ENCODE measurements at places on chromosomes 7 and 10.

DNA sequence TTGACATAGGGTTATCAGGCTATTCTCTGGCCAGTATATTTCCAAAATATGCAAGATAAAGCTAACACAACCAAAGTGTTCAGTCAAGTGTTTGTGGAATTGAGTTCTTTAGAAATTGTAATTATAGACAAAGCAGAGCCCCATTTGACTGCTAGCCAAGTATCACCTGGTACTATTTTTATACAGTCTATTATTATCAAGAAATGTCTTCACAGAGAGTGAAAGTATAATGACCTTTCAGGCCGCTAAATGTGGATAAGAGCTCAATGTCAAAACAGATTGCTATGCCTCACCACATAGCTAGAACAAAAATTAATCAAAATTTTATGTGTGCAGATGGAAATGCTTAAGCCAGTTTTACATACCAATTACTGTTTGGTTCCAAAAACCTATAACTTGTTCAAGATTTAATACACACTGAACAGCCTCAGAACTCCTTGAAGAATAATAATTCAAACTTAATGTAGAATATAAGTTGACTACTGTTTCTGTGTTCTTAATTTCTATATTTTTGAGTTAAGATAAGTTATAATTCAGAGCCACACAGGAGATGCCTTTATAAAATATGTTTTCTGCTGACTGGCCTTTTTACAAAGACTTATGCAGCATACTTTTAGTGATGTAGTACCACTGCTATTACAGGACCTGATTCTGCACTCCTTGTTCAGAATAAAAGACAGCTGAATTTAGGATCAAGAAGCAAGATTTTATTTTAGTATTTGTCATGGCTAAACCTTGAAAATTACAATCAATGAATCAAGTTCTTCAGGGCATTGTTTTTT lies 31.0 kb downstream of the PRPS1L1 start:
- DNase-seq: no peak

DNA sequence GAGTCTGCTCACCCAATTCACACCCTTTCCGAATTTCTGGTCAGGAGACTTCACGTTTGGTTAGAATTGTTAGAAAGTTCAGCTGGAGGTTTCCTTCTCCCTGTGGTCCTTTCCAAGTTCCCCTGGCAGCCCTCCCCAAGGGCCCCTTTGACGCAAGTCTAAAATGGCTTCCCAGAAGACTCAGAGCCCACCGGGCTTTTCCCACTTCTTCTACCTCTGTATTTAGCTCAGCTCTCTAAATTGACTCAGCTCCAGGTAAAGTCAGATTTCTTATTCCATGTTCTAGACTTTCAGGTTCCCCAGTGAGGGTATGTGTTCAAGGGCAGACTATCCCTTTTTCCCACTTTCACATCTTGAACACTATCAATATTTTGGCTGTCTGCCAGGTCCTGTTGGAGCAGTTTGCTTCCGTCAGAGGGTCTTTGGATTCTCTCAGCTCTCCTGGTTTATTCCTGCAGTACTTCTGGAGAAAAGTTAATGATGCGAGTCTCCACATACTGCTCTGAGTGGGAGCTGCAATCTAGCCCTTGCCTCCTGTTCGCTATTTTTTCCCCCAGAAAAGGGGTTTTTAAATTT lies 53.1 kb upstream of the ZNF273 start:
- DNase-seq: no peak

DNA sequence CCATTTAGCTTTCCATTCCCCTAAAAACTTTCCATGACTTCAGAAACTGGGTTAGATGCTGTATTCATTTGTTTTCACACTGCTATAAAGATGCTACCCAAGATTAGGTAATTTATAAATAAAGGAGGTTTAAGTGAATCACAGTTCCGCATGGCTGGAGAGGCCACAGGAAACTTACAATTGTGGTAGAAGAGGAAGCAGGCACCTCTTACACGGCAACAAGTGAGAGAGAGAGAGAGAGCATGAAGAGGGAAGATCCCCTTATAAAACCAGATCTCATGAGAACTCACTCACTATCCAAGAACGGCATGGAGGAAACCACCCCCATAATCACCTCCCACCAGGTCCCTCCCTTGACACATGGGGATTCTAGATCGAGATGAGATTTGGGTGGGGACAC lies 336.8 kb downstream of the TFEC start:
- no peak for DNase-seq

DNA sequence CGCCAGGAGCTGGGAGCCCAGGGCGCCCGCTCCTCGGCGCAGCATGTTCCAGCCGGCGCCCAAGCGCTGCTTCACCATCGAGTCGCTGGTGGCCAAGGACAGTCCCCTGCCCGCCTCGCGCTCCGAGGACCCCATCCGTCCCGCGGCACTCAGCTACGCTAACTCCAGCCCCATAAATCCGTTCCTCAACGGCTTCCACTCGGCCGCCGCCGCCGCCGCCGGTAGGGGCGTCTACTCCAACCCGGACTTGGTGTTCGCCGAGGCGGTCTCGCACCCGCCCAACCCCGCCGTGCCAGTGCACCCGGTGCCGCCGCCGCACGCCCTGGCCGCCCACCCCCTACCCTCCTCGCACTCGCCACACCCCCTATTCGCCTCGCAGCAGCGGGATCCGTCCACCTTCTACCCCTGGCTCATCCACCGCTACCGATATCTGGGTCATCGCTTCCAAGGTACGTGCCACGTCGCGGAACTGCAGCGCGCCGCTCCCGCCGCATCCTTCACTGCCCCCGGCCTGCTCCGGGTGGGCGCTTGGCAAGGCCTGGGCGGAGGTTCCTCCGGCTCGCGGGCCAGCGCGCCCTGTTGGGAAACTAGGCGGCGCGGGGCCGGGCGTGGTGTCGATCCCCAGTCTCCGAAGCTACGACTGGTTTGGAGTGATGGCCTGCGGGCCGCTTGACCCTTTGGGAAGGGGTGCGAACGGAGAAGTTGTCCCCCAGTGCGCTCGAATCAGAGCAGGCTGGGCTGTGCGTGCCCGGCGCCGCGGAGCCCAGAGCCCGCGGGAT lies 868 bp downstream of the EMX2 start:
- no peak for DNase-seq

- no peak for DNase-seq
Observed at GRCh38 chr7:498678-499641, 20.7 kb downstream of the PDGFA start.

GRCh38 chr10:24213266-24213665 lies 4.3 kb downstream of the KIAA1217 start:
- DNase-seq: no peak

- DNase-seq: no peak
Observed at GRCh38 chr7:17339139-17339538, 40.7 kb downstream of the AHR start.

DNA sequence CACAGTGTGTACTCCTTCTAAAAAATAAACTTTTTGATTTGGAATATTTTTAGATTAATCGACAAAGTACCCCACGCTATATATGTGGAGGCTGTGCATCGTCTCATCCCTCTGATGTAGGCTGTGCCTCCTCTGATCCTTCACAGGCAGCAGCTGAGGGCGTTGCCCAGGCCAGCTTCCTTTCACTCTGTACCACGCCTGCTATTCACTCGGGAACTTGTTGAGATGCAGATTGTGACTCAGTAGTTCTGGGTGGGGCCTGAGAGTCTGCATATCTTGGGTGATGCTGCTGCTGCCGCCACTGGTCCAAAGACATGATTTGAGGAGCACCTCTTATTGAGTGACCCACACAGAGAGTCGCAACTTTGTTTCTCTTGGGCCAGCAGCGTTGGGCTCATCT lies 7.9 kb upstream of the C10orf120 start:
- no peak for DNase-seq

DNA sequence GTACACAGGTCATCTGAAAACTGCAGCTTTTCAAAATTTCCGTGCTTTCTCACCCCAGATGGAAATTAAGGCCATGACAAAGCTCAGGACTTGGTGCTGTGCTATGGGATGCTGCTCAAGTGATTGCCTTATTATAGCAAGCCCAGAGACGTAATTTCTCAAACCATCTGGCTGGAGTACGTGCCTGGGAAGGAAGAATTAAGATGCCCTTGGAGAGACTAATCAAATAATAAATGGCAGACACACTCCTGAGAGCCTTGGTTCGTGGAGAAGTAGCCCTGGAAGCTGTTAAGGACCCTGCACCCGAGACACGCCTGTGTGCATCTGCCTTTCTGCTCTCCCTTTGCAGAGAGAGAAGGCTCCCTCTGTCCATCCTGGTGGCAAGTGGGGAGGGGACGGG lies 38.3 kb upstream of the PRLHR start:
- no peak for DNase-seq

DNA sequence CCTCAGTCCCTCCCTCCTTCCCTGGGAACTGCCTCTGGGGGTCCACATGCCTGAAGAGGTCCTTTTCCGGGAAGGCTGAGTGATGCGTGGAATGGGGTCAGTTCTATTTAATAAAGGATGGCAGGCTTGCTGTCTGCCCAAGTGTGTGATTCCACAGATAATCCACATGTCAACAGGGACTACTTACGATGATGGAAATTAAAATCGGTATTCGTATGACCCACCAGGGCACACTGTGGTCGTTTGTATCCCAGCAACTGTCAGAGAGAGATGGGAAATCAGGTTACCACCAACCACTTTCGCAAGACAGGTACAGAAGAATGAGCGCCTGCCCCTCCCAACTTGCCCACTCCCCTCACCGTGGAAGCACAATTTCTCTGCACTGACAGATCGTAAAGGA lies 110.3 kb downstream of the VIPR2 start:
- no peak for DNase-seq

DNA sequence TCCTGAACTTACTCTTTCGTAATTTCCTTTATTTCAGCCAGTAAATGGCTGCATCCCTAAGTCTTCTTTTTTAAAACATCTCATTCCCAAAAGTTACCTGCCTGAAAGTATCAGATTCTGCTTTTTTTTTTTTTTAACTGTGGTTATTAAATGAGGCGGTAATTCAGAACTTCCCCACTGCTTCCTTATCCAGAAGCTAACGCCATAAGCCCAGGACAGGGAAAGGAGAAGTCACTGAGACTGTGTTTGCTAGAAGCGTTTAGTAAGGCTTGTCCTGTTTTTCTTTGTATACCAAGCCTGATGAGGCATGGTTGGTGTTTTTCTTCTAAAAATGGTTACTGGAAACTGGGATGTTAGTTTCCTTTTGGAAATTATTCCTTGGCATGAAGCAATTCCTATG lies 197.8 kb downstream of the CELF2 start:
- no peak for DNase-seq

GRCh38 chr7:98329791-98330373 lies 48.4 kb downstream of the BRI3 start:
- no peak for DNase-seq

DNA sequence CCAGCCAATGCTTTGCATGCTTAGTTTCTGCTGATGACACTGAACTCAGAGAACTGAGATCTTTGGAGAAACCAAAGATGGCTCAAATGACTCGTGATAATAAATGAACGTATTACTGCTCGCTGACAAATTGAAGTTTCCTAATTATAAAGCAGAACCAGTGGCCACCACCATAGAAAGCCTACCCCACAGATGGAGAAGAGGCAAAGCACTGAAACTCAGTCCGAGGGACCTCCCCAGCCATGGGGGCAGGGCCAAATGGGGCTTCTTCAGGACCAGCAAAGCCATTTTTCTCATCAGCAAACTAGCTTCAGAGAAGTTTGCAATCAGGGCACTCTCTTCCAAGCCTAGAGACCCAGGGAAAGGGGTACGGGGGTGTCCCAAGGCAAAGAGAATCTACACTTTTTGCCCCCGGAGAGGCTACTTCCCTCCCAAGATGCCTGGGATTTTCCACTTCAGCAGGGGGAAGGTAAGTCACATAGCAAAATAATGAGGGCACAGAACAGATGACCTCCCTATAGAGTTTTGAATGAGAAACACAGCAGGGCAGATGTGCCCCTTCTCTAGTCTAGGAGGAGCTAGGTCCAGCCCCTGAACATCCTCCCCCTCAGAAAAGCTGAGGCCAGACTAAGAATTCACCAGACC lies 4.3 kb upstream of the IL6 start:
- DNase-seq: no peak

DNA sequence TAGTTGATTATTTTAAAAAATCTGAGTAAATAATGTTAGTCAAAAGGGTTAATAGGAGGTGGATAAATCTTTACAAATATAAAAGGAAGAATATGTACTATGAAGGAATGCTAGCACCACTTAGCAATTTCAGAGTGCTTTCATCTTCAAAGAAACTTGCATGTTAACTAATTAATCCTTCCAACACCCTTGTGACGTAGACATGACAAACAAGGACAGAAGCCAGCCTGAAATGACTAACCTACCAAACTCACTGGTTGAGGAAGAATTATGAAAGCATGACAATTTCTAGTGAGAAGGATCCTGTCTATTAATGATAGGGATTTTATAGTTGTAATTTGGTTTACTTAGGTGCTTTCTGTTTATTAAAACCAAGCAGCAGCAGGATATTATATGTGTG lies 468.0 kb upstream of the FZD8 start:
- no peak for DNase-seq

GRCh38 chr7:141193066-141193465 lies 119.2 kb downstream of the TMEM178B start:
- DNase-seq: no peak

DNA sequence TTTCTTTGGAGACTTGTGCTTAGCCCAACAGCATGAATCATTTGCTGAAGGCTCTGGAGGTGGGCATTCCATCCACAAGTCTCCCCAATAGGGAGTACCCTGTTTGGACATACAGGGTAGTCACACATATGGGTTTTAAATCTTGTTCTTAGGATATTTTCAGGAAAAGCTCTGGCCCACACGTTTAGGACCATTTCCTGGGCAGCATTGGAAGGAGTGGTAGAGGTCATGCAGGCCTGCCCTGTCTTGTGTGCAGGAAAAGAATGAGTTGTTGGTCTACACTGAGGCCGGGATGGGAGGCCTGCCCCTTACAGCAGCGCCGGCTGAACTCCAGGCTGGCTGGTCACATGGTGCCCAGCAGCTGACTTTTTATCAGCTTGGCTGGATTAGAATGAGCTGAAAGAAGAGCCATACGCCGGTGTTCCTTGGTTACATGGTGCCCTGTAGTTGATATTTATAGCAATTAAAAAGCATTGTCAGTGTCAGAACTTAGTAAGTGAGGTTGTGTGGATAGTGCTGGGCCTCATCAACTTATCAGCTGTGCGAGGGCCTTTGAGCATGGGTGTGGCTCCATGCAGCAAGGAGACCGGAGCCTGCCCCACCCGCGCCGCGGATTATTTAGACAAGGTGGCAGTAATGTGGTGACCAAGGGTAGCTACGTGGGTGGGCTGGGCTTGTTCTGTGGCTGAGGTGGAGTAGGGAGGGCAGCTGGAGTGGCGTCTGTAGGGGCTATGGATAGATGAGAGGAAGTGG lies 28.6 kb downstream of the OGDH start:
- DNase-seq: no peak

GRCh38 chr10:88473989-88474883 lies 108.9 kb downstream of the RNLS start:
- DNase-seq: no peak

DNA sequence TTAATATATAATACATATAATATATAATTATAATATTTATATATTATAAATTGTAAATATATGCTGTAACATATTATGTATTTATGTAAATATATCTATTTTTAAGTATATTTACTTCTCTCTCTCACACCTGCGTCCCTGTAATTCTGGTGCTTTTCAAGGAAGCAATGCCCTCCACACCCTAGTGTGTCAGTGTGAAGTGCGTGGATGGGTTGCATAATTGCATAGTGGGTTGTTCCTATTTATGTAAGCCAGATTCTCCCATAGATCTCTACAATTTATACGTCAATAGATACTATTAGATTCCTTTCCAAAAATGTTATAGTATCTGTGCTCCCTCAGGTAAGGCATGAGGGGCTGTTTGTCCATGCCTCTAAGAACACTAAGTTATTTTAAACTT lies 49.9 kb upstream of the CPN1 start:
- no peak for DNase-seq

Data from stimulated activated CD8-positive, alpha-beta memory T cell treated with anti-CD3 and anti-CD28 coated beads, Interleukin-15, amount 100 ng/mL, for 24 hours (primary cell).